ENCODE measurements at places on chromosomes 13 and 19.

DNA sequence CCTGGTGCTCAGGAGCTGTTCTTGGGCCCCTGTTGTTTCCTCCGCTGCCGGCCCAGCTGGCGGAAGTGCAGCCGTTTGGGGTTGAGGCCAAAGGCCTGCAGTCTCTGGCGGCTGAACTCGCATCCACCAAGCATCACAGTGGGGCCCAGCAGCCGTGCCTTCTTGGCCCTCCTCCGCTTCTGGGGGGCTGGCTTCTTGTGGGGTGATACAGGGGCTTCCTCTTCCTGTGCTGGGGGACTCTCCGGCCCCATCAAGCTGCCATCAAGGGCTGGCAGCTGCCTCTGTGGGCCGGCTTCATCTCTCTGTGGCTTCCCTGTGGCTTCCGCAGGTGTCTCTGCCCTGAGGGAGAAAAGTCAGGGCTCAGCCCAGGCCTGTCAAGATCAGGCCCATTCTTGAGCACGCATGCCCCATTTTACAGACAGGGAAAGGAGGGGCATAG lies 10.3 kb downstream of the ATG4D start:
- no peak for DNase-seq

DNA sequence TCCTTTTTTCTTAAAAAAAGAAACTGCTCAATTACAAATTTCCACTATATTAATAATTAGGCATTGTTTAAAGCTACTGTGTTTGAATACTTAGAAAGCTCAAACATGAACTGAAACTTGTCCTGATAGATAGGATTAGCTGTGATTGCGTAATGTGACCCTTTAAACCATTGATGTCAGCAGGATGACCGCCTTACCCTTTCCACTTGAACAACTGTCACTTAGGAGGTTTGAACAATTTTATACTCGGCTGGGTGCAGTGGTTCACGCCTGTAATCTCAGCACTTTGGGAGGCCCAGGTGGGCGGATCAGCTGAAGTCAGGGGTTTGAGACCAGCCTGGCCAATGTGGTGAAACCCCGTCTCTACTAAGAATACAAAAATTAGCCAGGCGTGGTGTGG lies 2.9 kb downstream of the LAMP1 start:
- no peak for DNase-seq

- DNase-seq, result no peak
Observed at GRCh38 chr13:110559986-110560385, 1.5 kb downstream of the RAB20 start.

DNA sequence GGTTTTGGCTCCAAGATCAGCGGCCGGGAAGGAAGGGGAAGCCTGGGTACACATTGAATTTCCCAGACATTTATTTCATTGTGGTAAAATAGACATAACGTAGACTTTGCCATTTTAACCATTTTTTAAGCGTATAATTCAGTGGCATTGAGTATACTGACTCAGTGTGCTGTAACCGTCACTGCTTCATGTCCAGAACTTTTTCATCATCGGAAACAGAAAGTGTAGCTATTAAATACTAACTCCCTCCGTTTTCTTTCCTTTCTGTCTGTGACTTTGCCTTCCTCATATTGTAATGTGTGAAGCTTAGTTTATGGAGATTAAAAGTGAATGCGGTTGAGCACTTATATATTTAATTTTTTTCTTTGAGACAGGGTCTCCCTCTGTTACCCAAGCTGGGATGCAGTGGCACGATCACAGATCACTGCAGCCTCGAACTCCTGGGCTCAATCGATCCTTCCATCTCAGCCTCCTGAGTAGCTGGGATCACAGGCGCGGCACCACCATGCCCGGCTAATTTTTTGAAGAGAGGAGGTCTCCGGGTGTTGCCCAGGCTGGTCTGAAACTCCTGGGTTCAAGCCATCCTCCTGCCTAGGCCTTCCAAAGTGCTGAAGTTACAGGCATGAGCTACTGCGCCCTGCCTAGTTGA lies 1.4 kb downstream of the HNRNPM start:
- DNase-seq, result no peak

DNA sequence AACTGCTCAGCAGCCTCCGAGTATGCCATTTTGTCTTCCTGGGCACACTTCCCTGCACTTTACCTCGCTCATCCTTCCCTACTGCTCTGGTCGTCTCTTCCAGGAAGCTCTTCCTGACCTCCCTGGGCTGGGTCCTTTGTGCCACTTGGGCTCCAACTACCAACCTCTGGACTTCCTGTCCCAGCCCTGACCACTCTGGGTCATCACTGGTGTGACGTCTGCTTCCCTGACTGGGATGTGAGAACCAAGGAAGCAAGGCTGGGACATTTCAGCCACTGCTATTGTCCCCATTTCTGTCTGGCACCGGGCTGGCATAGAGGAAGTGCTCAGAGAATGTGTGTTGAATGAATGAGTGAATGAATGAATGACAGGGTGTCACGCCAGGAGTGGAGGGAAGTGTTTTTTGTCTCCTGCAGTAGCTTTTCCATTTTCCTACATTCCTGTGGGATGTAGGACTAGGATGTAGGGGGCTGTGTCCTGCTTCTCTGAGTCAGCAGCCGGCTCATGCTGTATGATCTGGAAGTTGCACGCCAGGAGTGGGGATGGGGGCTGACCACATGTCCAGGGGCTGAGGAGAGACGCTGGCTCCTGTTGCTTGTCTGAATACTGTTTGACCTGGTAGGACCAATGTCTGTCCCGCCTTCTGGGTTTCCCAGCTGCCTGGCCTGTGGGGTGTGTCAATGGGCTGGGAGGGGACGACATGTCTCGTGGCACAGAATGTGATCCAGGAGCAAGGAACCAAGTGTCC lies 14.7 kb downstream of the NOVA2 start:
- no peak for DNase-seq

DNA sequence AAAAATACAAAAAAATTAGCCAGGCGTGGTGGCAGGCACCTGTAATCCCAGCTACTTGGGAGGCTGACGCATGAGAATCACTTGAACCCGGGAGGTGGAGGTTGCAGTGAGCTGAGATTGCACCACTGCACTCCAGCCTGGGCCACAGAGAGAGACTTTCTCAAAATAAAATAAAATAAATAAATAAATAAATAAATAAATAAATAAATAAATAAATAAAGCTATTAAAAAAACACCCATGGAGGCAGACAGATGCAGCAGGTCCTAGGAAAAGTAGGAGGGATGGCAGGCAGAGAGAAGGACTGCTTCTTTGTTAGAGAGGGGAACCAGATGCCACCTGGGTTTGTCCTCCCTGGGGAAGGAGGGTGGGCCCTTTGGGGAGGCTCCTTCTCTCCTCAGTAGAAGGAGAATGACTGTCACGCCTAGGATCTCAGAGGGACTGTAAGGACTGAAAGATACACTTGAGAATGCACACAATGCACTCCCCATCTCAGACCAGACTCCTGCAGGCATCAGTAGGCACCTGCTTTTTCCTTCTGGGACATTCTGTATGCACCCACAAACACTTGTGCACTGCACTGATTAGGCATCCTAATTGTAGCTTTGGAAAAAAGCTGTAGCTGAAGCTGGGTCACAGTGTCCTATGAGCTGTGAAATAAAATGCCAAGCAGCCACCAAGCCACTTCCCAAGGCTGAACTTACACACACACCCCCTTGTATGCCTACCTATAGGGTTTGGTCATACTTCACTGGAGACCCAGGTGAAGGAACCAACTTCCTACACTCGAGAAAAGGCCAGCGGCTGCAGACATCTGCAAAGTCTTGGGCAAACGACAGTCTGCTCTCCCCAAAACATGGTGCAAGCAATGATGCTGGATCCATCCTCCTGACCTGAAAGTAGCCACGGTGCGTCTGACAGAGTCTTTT lies 18.9 kb upstream of the SLC35E1 start:
- no peak for DNase-seq

DNA sequence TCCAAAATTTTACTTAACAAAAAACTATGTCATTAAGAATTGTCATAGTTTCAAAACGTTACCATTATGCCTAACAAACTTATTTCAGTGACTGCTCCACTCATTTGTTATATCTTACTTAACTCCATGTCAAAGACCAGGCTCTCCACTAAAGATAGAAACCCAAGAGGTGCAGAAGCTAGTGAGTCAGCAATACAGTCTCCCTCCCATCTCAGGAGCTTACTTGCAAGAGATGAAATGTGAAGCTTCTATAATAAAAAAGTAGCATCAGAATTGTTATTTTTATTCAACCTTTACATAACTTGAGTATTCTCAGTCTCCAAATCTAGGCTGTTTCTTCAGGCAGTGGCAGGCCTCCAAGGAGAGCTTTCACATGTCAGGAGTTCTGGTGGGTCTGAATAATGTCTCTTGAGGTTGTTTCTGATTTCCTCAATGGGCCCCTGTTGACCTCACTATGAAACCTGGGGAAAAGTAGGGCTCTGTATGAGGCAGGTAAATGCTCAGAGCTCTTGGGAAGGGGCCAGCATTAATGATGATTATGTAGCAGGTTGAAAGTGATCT lies 242.0 kb downstream of the NDFIP2 start:
- no peak for DNase-seq

DNA sequence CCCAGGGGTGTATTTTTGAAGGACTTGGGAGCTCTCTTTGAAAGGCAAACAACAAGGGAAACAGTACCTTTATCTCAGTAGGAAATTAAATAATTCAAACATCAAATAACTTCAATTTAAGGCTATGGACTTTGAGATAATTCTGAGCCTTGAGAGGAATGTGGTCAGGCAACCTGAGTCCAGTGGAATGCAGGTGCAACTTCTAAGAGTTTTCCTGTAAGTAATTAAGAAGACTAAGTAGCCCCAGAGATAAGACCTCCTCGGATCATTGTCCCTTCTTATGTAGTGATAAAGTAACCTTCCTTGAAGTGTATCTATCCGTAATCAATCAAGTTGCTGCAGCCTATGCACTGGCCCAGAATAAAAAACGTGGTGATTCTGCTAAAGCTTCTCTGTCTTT lies 29.2 kb downstream of the ZNF701 start:
- DNase-seq, result no peak

DNA sequence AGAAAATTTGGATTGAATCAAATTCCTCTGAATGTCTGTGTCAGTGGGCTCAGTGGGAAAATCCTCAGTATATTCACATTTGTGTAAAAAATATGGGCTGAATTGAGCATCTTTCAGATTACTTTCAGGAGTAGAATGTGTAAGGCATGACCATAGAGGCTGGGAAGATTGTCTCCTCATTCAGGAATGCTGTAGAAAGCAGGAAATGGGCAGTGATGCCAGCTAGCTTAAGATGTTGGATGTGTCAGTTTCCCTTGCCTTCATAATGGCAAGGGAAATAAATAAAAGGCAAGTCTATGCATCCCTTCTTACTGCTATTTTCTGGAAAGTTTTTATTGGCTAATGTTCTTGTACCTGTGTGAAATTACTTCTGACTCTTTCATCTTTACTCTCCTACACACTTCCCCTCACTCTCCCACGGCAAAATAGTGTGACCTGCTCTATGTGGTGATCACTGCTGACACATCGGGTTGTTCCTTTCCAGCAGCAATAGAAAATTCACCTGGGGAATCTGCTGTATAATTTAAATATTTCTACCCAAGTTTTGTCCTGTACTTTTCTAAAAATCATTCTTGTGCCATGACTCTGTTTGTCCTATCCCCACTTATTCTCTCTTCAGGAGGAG lies 103.2 kb downstream of the LMO7 start:
- no peak for DNase-seq

- DNase-seq, result no peak
Observed at GRCh38 chr19:45385392-45386221, 15.2 kb upstream of the ERCC2 start.

GRCh38 chr19:2320049-2320448 lies 8.3 kb downstream of the LSM7 start:
- no peak for DNase-seq

- DNase-seq, result no peak
Observed at GRCh38 chr13:37446503-37446902, 152.1 kb downstream of the POSTN start.

GRCh38 chr13:33409673-33410510 lies 124.3 kb upstream of the STARD13 start:
- no peak for DNase-seq

- DNase-seq, result no peak
Observed at GRCh38 chr13:110225609-110226574, 81.1 kb downstream of the COL4A1 start.

DNA sequence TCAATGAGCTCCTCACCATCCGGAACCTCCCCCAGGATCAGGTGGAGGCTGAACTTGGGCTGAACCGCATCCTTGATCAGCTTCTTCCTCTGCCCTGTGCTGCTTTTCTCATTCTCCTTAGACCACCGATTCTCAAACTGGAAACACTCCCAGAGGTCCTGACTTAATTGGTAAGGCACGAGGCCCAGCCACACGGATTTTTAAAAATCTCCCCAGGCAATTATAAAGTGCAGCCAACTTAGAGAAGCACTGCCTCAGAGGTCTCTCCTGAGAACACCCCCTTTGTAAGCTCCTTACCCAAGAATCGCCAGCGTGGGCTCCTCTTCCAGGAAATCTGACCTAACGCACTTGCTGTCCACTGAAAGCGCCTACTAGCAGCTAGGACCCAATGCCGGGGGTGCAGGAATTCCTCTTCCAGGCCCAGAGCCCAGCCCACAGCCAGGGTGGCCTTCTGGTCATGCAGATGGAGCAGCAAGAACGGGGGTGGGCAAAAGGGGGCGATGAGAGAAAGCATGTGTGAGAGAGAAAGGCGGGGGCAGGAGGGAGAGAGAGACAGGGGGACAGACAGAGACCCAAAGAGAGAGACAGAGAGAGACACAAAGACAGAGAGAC lies 66.9 kb upstream of the CACNA1A start:
- no peak for DNase-seq

DNA sequence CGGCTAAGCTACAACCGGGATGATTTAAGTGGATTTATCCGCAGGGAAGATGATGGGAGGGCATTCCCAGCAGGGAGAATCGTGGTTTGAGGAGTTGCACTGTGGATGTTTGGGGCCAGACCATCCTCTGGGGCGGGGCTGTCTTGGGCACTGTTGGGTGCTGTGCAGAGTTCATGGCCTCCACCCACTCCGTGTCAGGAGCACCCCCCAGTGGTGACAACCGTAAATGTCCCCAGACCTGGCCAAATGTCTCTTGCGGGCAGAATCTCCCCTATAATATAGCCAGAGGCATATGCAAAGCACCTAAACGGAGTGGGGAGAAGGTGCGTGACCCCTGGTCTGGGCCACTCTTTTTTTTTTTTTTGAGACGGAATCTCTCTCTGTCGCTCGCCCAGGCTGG lies 40.2 kb downstream of the SMIM24 start:
- no peak for DNase-seq

GRCh38 chr13:43206838-43207237 lies 183.5 kb downstream of the DNAJC15 start:
- no peak for DNase-seq

DNA sequence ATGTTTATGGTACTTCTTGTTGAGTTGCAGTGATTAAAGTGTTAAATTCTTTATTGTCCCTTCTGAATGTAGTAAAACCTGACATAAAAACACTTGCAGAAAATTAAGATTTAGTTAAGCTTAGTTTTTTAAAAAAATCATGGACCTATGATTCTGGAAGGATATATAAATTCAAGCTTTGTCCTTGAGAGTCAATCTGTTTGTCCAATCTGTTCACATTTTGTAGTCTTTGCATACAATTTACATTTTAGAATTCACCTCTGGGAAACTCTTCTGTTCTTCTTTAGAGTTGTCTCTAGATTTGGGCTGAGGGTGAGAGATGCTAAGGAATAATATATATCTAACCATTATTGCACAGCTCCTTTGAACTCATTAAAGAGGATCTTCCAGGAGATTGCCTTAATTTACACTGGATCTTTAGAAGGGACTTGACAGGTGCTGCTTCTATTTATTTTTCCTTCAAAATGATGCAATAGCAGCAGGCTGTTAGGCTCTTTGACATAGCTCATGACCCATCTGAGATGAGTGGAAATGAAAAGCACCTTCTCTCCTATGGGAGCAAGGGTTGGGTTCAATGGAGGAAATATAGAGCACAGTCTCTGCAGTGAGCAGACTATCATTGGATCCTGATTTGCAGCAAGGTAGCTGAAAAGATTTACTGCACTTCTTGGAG lies 433.9 kb downstream of the GPC6 start:
- no peak for DNase-seq

- no peak for DNase-seq
Observed at GRCh38 chr13:113854238-113855011, 9.5 kb downstream of the GAS6 start.

Data from right forelimb (tissue), 1 donor.